ENCODE measurements at places on chromosomes 11 and 22. TPM values are rescaled to one million over a fixed set of nuclear protein-coding genes. Genes with fewer than 3 reads are reported as not detected.

Gene CADM1
- 53.1 TPM for total RNA-seq

Gene CALCB
- total RNA-seq: not detected

Gene IFITM1
- total RNA-seq: 4.2 TPM

Gene GAB4
- not detected for total RNA-seq

Gene NOX4
- total RNA-seq: 2.7 TPM

Gene LIF
- 0.51 TPM for total RNA-seq

Gene APOA5
- not detected for total RNA-seq

Gene PLA2G3
- total RNA-seq: 0.51 TPM

Gene OR51E2
- not detected for total RNA-seq

Gene MYEOV
- 1.3 TPM for total RNA-seq

Gene ASCL2
- total RNA-seq: 4.1 TPM

Gene DKK3
- total RNA-seq: 145 TPM

Gene TUB
- 26.2 TPM for total RNA-seq

Gene B4GALNT4
- 22.9 TPM for total RNA-seq

Gene NELL1
- 78.7 TPM for total RNA-seq

Gene FOLR3
- total RNA-seq: not detected

Gene TSPAN18
- 23.2 TPM for total RNA-seq

Gene SYTL2
- total RNA-seq: 65.8 TPM

Gene NLRP6
- total RNA-seq: not detected

Gene CTSW
- total RNA-seq: 0.82 TPM

Gene RIMBP3C
- total RNA-seq: not detected

Gene MUC5AC
- not detected for total RNA-seq

Gene OR56A1
- total RNA-seq: under 0.01 TPM

Gene LDHAL6A
- not detected for total RNA-seq

Gene SHISAL1
- total RNA-seq: 11.2 TPM

Gene FREY1
- not detected for total RNA-seq

Gene SOX10
- 14.9 TPM for total RNA-seq

Gene GRM5
- 0.21 TPM for total RNA-seq

Gene GNG3
- not detected for total RNA-seq

Gene CREB3L1
- 11.1 TPM for total RNA-seq

Gene SIK2
- 25.4 TPM for total RNA-seq

Gene MMP27
- 1.6 TPM for total RNA-seq

Gene FADD
- 28.7 TPM for total RNA-seq

Gene OR52A1
- total RNA-seq: not detected

Gene GAL
- total RNA-seq: not detected

Gene OR51B6
- not detected for total RNA-seq

Gene PLAAT2
- total RNA-seq: 3.7 TPM

Gene IL18
- 5.2 TPM for total RNA-seq

Gene ARHGAP42
- total RNA-seq: 45.4 TPM

Gene CFAP300
- total RNA-seq: 1.6 TPM

Gene TRIM49
- not detected for total RNA-seq

Gene MMP8
- 0.51 TPM for total RNA-seq

Gene ARHGAP8
- total RNA-seq: 1.1 TPM

Gene NEFH
- 0.62 TPM for total RNA-seq

Gene ENTHD1
- total RNA-seq: not detected

Gene DSCAML1
- total RNA-seq: 0.31 TPM

Gene SYT12
- total RNA-seq: 0.41 TPM

Gene MFRP
- not detected for total RNA-seq

Gene C11orf91
- not detected for total RNA-seq

Gene SLC22A6
- total RNA-seq: not detected

Gene RAG2
- total RNA-seq: 0.21 TPM

Gene C11orf71
- total RNA-seq: 9.3 TPM

Gene TRIM6
- 6.5 TPM for total RNA-seq

Gene MS4A7
- total RNA-seq: 8.5 TPM

Gene TRIM51
- total RNA-seq: not detected
